ENCODE measurements at places on chromosomes 7 and 10.

DNA sequence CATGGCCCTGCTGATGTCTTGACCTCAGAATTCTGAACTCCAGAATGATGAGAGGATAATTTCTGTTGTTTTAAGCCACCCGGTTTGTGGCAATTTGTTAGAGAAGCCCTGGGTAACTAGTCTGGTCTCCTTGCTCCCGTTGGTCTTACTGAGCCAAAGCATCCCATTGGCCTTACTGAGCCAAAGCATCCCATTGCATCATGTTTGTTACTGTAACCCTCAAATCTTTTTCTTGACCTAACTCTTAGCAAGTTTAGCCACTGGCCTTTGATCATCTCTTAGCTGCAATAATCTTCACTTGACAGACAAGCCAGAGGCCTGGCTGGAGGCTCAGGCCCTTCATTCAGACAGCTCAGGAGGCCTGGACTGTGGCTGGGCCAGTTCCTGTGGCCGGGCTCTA lies 21.8 kb downstream of the TBXAS1 start:
- DNase-seq: no peak

GRCh38 chr7:123193235-123193634 lies 6.5 kb downstream of the SLC13A1 start:
- DNase-seq: no peak

DNA sequence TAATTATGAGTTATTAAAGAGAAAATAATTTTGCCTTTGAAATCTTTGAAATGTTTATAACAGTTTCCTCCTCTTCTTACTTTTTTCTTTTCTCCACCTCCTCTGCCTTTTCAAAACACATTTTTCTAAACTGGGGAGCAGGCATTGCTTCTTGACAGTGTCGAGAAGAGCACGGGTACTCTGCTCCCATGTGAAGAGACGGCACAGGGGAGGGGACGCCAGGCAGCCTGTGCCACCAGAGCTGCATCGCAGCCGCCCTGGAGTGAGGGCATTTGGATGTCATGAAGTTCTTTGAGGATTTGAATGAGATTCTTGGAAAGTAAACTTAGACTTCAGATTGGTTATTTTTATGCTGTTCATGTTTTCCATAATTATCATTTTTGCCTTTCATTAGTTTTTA lies 149.7 kb downstream of the ACTR3B start:
- DNase-seq: no peak

DNA sequence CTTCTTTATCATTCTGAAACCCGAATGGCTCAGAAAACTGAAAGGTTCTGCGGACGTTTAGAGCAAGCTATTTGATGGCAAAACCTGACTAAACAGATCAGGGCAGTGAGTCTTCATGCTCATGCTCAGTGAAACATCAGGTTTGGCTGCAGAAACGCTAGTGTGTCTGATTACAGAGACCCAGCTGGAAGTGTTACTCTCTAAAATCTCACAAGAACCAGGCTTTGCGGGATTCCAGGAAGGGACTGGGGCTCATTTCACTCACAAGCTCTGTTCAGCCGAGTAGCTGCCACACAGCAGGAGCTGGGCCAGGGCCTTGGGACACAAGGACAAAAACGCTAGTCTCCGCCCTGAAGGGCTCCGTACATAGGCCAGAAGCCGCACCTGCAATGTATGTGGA lies 2.9 kb downstream of the PITRM1 start:
- DNase-seq: no peak

DNA sequence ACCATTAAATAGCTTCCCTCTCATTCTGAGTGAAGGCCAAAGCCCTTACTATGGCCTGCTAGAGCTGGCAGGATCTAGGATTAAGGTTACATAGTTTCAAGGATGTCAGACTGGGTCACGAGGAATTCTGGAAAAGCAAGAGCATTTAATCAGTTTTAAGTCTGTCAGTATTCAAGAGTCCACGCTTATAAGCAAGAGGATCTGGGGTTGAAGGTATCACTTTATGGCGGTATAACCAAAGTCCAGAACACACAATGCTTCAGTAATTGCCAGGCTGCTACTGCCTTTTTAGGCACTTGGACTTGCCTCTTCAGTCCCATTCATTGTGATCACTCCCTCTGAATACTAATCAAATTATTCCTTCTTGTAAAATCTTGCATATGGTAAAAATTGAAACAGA lies 101.0 kb downstream of the HBP1 start:
- DNase-seq: no peak
